ENCODE measurements at places on chromosomes 12 and 14. TPM values are rescaled to one million over a fixed set of nuclear protein-coding genes. Genes with fewer than 3 reads are reported as not detected.

- DNase-seq: no peak
Measured at GRCh38 chr14:36454599-36455240, 65.3 kb downstream of the NKX2-1 start.

DNA sequence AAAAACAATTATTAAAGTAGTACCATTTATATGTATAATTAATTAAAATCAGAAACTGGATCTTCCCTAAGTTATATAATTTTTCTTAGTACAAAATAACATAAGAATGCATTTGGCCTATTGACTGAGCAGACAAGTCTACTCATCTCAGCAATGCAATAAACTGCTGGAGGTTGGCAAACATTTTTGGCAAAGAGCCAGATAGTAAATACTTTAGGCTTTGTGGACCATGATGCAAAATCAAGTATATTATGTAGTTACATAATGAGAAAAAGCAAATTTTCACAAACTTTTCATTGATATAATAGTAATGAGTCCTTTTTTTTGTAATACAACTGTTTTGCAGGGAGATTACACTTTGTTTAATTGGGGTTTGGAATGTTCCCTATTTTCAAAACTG is 30.9 kb downstream of the ERGIC2 start:
- peak; percentile 36 for DNase-seq

GRCh38 chr12:5166976-5167375 is 123.3 kb downstream of the KCNA5 start:
- DNase-seq: peak; percentile 98

- no peak for DNase-seq
Measured at GRCh38 chr14:66239589-66239988, 246.6 kb upstream of the CCDC196 start.

- no peak for DNase-seq
Measured at GRCh38 chr14:70641548-70642302, at the start of gene TTC9. TSS of gene TTC9 (plus strand) at chr14:70641916. CDS start at chr14:70642130, 214 bp downstream.

FAR2 gene
- total RNA-seq: 1.1 TPM

GRCh38 chr14:77148510-77149231 is 7.1 kb upstream of the ZDHHC22 start:
- DNase-seq: no peak

- DNase-seq: peak; percentile 85
Measured at GRCh38 chr12:31491841-31492598, 98.9 kb downstream of the DENND5B start.

TSPAN11 gene
- total RNA-seq: 0.18 TPM

- no peak for DNase-seq
Measured at GRCh38 chr14:92252323-92252722, 70.6 kb upstream of the SLC24A4 start.
